NCI-H2227 treated with DMSO at 0.1 percent for 48 hours (cell line): ENCODE measurements at places on chromosomes 1 and 21.
A peak's percentile ranks its signal among the peaks of the same experiment; 100 is the strongest.

DNA sequence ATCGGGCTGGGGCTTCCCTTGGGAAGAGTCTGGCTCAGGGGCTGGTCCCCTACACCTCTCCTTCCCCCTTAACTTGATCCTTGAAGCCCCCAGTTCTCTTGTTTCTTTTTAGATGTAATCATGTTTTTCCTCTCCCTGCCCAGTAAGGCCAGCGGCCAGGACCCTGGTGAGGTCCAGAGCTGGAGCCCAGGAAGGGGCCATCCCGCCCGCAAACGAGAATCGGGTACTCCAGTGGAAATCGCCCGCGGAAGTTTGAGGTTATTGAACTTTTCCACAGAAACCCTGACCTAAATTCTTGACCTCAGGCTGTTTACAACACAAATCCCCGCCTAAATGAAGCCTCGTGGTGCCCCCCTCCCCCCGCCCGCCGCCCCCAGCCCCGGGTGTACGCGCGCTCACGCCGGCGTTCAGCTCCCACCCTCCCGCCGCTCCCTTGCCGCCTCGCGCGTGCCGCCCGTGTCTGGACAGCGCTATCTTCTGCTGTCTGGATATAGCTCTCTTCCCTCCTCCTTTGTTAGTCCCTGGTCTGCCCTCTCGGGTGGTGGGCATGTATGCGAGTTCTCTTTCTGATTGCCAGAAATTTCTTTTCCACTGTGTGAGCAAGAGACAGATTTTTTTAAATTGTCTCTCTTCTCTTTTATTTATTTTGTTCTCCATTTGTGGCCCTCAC lies 165.9 kb upstream of the CACNA1E start:
- DNase-seq, result no peak

- DNase-seq, result no peak
Measured at GRCh38 chr1:19872190-19872589, 10.0 kb upstream of the OTUD3 start.

- no peak for DNase-seq
Measured at GRCh38 chr1:211646566-211646965, 28.9 kb downstream of the NEK2 start.

- no peak for DNase-seq
Measured at GRCh38 chr1:9452516-9453140, 86.6 kb upstream of the SLC25A33 start.

GRCh38 chr1:40078512-40079333 lies 18.3 kb downstream of the PPT1 start:
- DNase-seq, result peak; percentile 26

- DNase-seq, result no peak
Measured at GRCh38 chr21:33126569-33126968, 56.6 kb downstream of the OLIG1 start.

DNA sequence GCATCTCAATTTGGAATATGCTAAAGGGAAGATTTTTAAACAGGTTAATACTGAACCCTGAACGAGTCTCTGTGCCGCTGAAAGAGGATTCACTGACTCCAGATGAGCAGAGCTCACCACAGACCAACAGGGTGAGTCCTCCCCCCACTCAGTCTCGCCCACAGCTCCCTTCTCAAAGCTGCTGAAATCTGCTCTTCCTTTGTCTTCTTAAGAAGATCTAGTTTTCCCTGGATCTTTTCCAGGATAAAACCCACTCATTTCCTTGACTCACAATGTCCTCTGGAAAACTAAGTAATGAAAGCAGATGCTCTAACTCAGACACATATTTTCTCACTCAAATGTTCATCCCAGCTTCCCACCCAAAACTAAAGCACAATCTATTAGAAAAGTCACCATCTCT lies 447.0 kb upstream of the PKN2 start:
- no peak for DNase-seq

DNA sequence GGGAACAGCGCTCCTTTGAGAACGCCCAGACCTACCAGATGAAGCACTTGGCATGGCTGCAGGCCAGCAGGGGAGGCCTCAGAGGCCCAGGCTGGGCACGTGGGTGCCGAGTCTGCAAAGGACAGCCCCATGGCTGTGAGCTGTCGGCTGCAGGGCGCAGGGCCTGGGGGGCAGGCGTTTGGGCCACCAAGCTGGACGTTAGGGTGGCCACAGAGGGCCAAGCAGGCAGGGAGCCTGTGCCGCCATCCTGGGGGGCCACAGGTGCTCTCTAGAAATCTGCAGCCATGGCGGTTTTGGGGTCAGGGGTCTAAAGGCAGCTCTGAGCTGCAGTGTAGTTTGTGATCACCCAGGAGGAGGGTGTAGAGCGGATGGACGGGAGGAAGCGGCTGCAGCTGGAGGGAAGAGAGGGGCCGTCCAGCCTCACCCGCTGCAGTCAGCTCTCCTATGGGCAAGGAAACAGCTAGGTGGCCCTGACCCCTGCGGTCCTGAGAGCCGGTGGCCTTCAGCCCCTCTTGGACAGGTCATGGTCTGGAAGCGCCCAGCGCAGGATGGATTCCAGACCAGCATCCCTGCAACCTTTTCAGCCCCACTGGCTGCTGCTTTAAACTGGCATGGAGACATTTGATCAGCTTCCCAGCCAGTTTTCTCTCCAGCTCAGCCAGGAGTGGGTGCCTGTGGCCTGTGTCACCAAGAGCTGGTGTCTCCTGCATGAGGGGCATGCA lies 11.0 kb downstream of the IBA57 start:
- no peak for DNase-seq
